ENCODE measurements at places on chromosomes 4 and X.

DNA sequence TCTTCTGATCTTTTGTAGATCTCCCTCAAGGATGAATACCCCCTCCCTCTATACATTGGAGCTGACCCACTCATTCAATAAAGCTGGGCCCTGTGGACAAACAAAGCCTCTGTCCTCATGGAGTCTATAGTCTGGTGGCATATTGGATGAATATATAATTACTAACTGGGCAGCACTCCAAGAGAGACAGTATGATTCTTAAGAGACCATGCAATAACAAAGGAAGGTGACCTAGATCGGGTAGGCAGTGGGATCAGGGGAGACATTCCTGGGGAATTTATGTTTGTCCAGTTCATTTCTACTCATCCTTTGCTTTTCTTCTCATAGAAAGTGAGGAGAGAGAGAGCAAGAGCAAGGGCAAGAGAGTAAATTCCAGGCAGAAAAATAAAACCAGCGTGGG lies 23.5 kb upstream of the CXCL13 start:
- no peak for DNase-seq

- DNase-seq = no peak
These were observed 633.5 kb upstream of the FAT1 start for GRCh38 chr4:187357045-187357643.

DNA sequence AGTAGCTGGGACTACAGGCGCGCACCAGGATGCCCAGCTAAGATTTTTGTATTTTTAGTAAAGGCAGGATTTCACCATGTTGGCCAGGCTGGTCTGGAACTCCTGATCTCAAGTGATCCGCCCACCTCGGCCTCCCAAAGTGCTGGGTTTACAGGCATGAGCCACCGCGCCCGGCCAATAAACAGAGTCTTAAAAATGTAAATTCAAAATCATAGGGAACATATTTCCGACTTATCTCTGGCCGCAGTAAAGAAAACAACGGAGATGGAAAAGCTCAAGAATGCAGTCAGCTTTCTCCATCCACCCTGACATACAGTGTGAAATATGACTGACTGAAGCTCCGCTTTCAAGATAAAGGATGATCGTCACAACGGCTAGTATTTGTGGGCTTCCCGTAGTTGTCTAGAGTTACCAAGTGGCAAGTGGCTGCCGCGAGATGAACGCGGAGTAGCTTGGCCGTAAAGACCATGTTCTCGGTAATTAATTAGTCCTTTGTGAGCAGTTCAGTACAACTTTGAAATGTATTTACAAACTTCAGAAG lies 495.1 kb upstream of the FAT1 start:
- no peak for DNase-seq

GRCh38 chr4:154126276-154126675 lies 337.4 kb upstream of the SFRP2 start:
- no peak for DNase-seq

DNA sequence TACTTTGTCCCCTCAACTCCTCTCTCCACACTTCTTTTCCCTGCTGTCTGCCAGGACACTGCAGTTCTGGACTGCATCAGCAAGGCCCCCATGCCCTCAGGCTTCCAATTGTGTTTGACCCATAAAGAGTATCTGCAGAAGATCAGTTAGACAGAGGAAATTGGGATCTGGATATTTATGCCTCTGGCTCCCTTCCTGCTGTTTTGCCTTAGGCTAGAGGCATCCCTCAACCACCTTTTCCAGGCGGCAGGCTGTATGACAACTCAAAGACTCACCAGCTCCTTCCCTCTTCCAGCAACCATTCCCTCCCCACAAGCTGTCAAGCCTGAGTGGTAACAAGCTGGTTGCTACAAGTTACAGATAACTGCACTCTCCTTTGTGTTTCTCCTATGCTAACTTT lies 66.4 kb upstream of the NDP start:
- DNase-seq = no peak

- no peak for DNase-seq
These were observed 86.8 kb downstream of the FAM53A start for GRCh38 chr4:1597021-1597931.

- peak; percentile 51 for DNase-seq
These were observed 441.9 kb downstream of the INPP4B start for GRCh38 chr4:142404191-142404611.

GRCh38 chr4:6565691-6566390 lies 9.1 kb upstream of the MAN2B2 start:
- DNase-seq = no peak

GRCh38 chr4:74555231-74555630 lies 110.3 kb downstream of the AREG start:
- no peak for DNase-seq

DNA sequence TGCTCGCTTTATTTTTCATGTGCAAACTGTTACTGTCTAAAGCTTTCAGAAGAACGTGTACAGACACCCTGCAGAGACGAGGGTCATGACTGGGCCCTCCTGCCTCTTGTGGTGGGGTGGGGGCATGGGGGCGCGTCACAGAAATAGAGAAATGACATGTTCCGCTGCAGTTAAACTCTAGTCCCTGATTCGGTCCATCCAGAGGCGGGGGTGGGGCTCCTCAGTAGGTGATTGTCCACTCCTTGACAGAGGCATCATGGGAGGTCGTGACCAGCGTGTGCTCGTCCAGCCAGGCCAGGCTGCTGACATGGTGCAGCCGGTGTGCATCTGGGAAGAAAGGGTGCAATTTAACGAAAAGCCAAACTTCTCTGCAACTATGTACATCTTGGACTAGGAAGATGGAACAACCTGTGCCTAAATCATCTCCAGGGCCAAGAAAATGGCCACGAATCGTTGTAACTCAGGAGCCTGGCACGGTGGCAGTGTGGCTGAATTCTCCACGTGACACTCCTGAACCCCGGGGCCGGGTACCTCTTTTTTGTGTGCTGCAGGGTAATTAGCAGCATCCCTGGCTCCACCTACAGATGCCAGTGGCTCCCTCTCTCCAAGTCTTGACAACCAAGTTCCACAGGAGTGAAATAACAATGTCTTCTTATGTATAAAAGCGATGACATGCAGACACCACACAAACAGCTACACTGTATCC lies 41.3 kb downstream of the WDR1 start:
- DNase-seq = no peak

DNA sequence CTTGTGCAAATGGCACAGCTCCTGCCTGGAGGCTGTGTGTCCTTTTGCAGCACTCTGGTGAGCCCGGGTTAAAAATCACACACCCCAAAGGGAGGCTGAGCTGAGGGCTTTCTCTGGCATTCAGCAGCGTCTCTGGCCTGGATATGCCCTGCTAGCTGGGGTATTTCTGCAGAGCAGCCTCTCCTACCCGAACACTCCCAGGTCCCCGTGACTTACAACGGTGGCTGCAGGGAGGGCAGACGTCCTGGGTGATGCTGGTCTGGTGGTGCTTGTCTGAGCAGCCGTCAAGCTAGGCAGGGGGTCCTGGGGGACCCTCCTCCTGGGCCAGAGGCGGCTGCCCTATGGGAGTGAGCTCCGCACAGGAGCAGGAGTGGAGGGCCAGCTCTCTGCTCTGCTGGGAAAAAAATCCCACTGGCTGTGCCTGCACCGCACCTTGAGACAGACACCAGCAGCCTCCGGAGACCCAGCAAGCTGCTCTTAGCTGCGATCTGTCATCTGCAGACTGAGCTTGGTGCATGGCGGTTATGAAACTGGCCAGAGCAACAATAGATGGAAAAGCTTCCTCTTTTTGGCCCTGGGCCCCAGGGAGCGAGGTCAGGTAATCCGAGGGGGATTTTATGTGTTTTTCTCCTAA lies 41.3 kb upstream of the ASMTL start:
- no peak for DNase-seq

- DNase-seq = no peak
These were observed 38.8 kb downstream of the SEC31A start for GRCh38 chr4:82851885-82852750.

DNA sequence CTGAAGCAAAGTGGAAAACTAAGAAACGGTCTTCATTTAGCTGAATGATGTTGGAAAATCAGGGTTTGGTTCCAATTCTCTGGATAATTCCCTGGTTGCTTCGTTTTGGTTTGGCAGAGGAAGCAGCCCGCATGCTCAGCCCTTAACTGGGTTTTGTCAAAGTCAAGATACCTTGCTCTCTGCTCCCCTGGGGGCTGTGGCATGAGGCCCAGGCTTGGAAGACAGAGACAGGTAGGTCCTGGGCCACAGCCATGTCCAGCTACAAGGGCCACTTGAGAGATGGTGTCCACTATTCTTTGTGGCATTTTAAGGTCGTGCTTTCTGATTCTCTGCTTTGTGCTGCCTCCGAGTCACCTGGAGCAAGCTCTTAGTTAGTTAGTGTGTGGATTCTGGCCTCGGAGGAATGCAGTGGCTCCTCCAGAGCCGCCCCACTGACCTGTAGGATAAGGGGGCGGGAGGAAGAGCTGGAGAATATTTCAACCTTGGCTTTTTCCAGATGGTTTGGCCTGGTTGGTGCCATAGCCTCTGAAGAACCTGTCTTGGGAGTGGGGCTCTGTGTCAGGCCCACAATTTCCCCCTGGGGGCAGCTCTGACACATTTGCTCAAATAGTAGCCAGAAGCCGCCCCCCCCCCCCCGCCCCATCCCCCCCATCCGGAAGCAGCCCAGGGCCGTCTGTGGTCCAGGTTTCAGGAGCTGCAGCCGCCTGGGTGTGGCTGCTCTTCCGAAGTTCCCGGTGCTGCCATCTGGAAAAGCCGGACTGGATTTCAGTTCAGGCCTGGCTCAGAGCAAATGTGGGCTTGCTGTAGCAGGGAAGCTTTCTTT lies 147.1 kb downstream of the NHS start:
- DNase-seq = no peak

DNA sequence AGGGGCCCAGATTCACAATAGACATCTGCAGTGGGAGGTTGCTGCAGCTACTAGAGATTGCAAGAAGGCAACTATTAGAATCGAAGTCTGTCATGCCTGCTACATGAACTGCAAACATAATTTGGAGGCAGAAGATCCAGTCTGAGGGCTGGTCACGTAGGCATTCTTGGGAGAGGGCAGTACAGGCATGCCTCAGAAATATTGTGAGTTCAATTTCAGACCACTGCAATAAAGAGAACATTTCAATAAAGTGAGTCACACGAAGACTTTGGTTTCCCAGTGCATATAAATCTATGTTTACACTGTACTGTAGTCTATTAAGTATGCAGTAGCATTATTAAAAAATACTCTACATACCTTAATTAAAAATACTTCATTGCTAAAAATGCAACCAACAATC lies 585.8 kb upstream of the FAT1 start:
- no peak for DNase-seq

DNA sequence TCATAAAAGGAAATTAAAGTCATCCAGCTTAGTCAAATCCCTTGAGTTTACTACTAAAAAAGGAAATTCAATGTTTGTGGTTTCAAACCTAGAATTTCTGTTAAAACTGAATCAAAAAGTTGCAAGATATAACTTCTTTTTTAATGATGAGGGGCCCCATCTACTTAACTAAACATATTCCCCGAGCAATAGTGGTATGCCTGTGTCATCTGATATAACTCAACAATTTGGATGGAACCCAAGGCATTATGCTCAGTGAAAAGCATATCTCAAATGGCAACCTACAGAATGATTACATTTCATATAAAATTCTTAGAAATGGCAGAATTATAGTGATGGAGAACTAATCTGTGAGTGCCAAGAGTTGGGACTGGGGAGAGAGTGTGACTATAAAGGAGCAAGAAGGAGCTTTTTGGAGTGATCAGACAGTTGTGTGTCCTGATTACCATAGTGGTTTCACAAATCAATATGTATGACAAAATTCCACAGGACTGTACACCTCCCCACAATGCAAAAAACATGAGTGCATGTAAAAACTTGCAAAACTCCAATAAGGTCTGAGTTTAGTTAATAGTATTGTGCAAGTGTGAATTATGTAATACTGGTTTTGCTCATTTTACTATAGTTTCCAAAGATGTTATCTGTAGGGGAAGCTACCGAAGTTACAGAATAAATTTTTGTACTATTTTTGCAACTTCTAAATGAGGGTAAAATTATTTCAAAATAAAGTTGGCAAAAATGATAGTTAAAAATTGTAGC lies 323.2 kb downstream of the ARHGAP24 start:
- DNase-seq = no peak

- DNase-seq = no peak
These were observed 105.8 kb downstream of the CHIC1 start for GRCh38 chrX:73668779-73669178.

GRCh38 chr4:111937368-111937767 lies 207.9 kb upstream of the FAM241A start:
- DNase-seq = no peak

GRCh38 chr4:186029571-186030398 lies 39.2 kb upstream of the TLR3 start:
- DNase-seq = no peak

GRCh38 chr4:66052426-66052825 lies 382.1 kb upstream of the EPHA5 start:
- no peak for DNase-seq

DNA sequence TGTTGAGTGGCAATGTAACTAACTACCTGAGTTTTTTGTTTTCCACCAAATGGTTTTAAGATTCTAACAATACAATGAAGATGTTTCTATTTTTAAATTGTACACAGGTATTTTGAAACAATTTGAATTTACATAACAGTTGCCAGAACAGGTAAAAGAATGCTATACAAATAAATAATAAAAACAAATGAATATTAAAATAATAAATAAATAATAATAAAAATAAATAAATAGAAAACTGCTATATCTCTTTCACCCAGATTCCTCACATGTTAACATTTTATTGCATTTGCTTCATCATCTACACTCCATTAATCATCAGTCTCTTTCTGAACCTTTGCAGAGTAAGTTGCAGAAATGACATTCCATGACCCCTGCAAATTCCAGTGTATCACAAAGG lies 32.3 kb upstream of the DSPP start:
- DNase-seq = no peak

- no peak for DNase-seq
These were observed 48.9 kb upstream of the CD99 start for GRCh38 chrX:2642146-2642545.

GRCh38 chr4:150078041-150078578 lies at the start of gene DCLK2:
Gene DCLK2, plus strand, starts transcription at chr4:150078445. Its CDS starts 583 bp downstream, at chr4:150079028.
- no peak for DNase-seq

DNA sequence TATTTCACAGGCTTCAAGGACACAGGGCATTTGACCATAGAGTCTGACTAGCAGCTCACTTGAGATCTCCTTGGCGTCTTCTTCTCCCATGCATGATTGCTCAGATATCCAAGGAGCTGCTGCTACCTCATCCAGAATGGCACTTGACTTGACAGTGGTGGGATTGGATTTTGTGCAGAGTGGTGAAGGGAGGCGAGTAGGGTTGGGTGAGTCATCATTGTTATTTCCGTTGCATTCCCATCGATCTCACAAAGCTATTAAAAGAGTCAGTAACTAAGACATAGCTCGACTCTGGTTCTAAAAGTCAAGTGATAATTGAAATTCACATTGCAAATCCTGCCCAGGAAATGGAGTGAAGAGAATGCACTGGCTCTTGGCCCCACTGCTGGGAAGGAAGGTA lies 27.7 kb downstream of the NHSL2 start:
- DNase-seq = no peak

GRCh38 chrX:47936224-47936939 lies 67.4 kb downstream of the ZNF182 start:
- no peak for DNase-seq

- DNase-seq = no peak
These were observed 18.3 kb downstream of the CD99L2 start for GRCh38 chrX:150879855-150880807.
